DMS79 (cell line): ENCODE measurements at places on chromosomes 3 and 15.

GRCh38 chr3:17050071-17050470, 165.3 kb downstream of the PLCL2 start:
- no peak for DNase-seq

DNA sequence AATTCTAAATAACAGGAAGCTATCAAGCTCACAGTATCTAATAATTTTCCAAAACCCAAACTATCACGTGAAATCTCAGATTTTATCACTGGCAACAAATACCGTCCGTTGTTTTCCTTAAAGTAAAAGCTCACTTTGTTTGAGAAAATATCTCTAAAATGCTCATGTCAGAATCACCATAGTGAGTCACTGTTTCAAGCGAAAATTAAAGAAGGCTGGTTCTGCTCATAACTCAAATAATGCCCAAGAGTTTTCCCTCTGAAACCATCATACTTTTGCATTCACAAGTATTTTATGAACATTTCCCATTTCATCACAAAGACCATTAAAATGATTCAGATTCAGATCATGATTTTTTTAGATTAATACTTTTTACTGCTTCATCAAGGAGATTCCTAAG, 50.6 kb downstream of the TBL1XR1 start:
- no peak for DNase-seq

DNA sequence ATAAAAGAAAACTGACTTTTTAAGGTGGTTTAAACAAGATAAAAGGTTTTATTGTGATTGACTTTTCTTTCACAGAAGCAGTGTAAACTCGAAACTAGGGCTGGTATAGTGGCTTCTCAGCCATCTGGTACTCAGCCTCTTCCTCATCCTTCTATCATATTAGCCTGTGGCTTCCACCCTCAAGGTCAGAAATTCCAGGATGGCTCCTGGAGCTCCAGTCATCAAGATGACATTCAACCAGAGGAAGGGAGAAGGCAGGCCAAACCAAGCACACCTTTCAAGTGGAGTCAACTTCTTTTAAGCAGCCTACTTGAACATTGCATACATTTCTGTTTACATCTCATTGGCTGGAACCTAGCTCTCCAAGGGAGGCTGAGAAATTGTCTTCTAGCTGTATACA, 1.3 kb upstream of the MESD start:
- no peak for DNase-seq

- no peak for DNase-seq
Observed at GRCh38 chr3:102182162-102182561, 252.7 kb upstream of the ZPLD1 start.

GRCh38 chr3:31129241-31129640, 234.8 kb upstream of the GADL1 start:
- no peak for DNase-seq

GRCh38 chr3:176068750-176069149, 1128.5 kb downstream of the TBL1XR1 start:
- no peak for DNase-seq

GRCh38 chr3:160779040-160779439, 23.0 kb downstream of the PPM1L start:
- no peak for DNase-seq

GRCh38 chr3:187223799-187224198, 26.5 kb downstream of the RTP1 start:
- DNase-seq: peak; percentile 70
